DMS153 (cell line): ENCODE measurements at places on chromosomes 13 and 19.

GRCh38 chr13:110560601-110561343 is 750 bp downstream of the RAB20 start:
- DNase-seq, result no peak

DNA sequence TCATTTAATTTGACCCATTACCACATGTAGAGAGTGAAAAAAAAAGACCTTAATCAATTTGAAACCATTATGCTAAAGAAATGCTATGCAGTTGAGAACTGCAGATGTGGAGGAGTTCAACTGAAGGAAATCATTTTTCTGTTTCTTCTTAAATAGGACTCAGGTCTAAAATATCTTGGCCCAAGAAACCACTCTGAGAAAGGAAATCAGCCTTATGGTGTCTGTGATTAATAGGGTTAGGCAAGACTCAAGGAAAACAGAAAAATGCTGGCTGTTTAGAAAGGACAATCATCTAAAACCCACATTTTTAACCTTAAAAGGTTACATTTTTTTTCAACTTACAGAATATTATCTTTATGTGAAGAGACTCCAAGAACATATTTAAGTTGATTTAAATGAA is 1.9 kb upstream of the SLITRK1 start:
- DNase-seq, result no peak

- peak; percentile 34 for DNase-seq
These were observed 6.1 kb downstream of the IL4I1 start for GRCh38 chr19:49890349-49891311.

GRCh38 chr13:112713517-112714253 is 23.8 kb downstream of the ATP11A start:
- DNase-seq, result no peak
